Stimulated activated CD4-positive, alpha-beta T cell treated with anti-CD3 and anti-CD28 coated beads, Interleukin-15, amount 100 ng/mL, for 24 hours (primary cell): ENCODE measurements at places on chromosomes 4 and X.

GRCh38 chr4:1447676-1448588 is 41.7 kb upstream of the NKX1-1 start:
- DNase-seq = no peak

- DNase-seq = no peak
Observed at GRCh38 chr4:89539797-89540711, 232.5 kb upstream of the GPRIN3 start.

DNA sequence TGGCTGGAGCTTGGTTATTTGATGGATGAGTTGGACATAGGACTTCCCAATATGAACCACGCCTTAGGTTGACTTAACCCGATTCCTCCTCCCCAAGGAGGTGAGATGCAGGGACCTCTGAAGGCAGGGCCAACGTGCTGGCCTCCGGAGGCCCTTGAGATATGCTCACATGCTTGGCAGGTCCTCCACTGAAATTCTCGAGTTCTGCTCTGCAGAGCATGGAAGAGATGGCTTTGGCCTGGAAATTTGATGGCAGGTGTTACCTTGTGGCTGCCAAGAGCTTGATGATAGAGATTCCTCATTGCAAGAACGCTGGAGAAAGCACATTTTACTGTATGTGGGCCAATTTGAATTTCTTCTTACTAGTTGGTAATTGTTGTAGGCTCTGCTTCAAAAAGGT is 117.4 kb upstream of the LIMCH1 start:
- no peak for DNase-seq

DNA sequence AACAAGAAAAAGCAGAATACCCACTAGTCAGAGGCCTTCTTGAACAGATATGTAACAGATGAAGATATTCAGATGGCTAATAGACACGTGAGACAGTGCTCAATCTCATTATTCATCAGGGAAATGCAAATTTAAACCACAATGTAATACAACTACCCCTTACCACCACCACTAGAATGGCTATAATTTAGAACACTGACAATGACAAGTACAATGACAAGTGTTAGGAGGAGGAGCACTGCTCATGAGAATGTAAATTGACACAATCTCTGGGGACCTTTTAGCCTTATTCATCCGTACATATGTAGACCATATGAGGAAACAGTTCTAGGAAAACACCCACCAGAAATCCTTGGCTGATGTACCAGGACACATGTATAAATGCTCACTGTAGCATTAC is 13.1 kb downstream of the ZNF81 start:
- no peak for DNase-seq

GRCh38 chr4:129218360-129218759 is 122.4 kb downstream of the C4orf33 start:
- DNase-seq = no peak
